ENCODE measurements at places on chromosomes 3 and 15.

GRCh38 chr3:45690336-45691035, 1.3 kb downstream of the SACM1L start:
- no peak for DNase-seq

GRCh38 chr3:111303760-111304159, 232.1 kb downstream of the NECTIN3 start:
- no peak for DNase-seq

DNA sequence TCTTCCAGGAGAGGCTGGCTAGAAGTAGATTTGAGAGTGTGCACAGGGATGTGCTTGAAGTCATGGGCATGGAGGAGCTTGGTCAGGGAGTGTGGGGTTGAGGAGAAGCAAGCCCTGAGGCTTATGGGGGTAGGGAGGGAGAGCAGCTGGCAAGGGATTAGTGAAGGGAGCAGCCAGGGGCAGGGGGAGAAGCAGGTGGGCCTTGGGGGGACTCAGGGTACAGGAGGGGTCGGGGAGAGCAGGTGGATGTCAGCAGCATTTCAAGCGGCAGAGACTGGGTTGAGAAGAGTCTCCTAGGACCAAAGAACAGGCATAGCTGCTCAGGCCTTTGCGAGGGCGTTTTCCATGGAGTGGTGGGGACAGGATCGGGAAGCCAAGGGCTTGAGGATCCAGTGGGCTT, 3.4 kb upstream of the LMAN1L start:
- DNase-seq = no peak

DNA sequence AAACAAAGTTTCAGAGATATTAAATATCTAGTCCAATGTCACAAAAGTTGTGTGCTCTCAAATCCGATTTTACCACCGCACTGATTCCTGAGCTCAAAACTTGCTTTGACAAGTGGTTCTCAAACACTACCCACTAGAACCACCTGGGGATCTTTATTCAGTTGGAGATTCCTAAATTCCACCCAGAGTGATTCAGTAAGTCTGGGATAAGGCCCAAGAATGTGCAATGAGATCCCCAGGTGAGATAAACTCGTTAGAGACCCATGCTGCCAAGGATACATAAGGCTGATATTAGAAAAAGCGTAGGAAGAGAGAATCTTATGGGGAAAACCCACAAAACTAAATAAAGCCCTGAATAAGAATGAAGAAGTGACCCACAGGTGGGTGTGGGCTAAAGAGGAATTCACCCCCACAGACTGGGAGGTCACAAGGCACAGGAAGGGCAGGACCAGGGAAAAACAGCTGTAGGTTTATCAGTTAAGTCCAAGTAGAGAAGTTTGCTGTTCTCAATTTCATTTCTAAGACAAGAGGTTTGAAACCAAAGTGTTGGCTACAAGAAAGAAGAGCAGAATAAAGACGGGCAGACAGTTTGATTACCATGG, 11.5 kb upstream of the RPS17 start:
- no peak for DNase-seq

DNA sequence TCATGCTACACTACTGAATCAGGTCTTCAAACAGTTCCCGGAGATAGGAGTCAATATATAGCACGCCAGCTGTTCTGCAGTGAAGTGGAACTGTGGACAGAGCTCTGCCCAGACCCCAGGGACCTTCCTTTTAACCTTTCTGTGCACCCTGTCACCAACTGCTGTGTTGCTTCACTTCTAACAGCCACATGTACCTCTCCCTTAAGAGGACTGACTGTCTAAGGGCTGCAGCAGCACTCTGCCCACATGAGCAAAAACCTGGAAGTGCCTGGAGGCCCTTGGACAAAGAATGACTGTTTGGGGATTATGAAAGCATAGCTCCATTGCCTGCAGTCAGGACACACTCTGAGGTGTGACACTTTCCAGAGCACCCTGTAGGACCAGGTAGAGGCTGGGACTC, 88.3 kb upstream of the CTNNB1 start:
- no peak for DNase-seq

- no peak for DNase-seq
Measured at GRCh38 chr15:79372428-79372827, 59.7 kb upstream of the MINAR1 start.

- no peak for DNase-seq
Measured at GRCh38 chr3:16824081-16824696, 60.6 kb upstream of the PLCL2 start.

DNA sequence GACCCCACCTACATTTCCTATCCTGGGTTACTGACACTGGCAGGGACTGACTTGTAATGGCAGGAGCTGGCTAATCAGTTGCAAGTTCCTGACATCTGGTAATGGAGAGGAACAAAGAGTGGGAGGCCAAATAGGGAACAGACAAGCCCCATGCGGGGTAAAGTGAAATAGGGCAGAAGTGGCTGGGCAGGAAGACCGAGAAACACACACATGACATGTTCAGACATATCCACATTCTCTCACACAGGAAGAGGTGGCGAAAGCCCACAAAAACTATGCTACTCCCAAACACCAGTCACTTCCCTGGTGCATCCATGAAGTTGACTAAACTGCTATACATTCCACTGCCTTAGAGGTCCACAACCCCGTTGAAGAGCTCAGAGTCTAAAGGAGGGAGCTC, 394.1 kb upstream of the TBL1XR1 start:
- no peak for DNase-seq

GRCh38 chr3:8757551-8758518, 11.6 kb downstream of the OXTR start:
- peak; percentile 62 for DNase-seq

GRCh38 chr3:21017115-21017852, 733.7 kb downstream of the ZNF385D start:
- no peak for DNase-seq

GRCh38 chr3:9185701-9186100, 63.7 kb downstream of the SRGAP3 start:
- no peak for DNase-seq

- DNase-seq = no peak
Measured at GRCh38 chr3:167167491-167167890, 212.6 kb downstream of the ZBBX start.

GRCh38 chr15:40106203-40107161, 2.2 kb downstream of the BMF start:
- DNase-seq = no peak

GRCh38 chr15:74240002-74240568, 4.0 kb downstream of the CCDC33 start:
- DNase-seq = peak; percentile 97

DNA sequence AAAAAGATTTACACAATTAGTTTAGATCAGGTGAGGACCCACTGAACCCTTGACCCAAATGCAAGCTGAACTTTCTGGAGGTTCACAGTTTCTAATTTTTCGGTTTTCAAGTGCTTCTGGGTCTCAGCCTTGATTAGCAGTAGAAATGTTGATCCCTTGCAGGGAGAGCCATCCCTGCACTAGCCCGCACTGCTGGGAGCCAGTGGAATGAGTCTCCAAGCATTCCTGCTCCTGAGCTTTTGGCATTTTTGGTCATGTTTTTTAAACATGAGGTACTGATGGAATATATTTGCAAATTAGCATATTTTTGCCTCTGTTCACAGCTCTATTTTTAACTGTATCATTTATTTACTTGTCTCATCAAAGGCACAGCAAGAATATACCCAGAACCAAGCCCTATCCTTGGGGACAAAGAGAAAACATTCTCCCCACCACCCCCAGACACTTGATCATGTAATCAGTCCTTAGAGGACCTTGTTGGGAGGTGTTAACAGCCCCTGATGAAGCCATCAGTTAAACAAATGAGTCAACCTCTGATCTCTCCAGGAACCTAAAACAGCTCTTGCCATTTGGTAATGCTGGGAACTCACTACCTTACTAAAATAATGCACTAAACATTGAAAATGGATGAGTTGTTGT, 119.0 kb upstream of the CTDSPL start:
- no peak for DNase-seq

DNA sequence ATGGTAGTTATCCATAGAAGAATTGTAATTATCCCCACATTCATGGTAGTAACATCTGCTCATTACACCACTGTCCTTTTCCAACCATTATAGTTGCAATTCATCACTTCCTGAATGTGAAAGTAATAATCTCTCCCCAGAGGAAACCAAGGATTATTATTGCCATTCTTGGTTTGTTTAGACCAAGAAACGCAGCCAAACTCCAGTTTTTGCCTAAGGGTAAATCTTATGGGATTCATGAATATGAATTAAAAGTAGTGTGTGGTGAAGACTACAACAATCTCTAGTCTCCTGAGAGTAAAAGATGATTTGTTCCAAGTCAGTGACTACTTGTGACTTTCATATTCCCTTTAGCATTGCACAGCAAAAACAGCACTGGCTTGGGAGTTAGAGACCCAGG, 45.7 kb upstream of the ABI3BP start:
- DNase-seq = no peak
